ENCODE measurements at places on chromosomes 2 and 18. TPM values are rescaled to one million over a fixed set of nuclear protein-coding genes. Genes with fewer than 3 reads are reported as not detected.

The ALPP gene
- total RNA-seq: not detected

The SEPTIN10 gene
- not detected for total RNA-seq

The SERPINB5 gene
- not detected for total RNA-seq

GRCh38 chr2:142048581-142048980 lies 82.2 kb downstream of the LRP1B start:
- no peak for DNase-seq

DNA sequence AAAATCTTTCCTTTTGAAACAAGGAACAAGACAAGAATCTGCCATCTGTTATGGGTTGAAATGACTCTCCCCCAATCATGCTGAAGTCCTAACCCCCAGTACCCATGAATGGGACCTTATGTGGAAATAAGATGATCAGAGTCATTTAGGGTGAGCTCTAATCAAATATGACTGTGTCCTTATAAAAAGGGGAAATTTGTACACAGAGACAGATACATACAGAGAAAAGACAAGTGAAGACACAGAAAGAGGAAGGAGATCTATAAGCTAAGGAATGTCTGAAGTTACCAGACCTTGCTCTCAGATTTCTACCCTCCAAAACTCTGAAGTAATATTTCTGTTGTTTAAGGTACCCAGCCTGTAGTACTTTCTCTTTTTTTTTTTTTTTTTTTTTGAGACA lies 15.7 kb downstream of the TGFBRAP1 start:
- DNase-seq: no peak

The NABP1 gene
- 38.0 TPM for total RNA-seq

GRCh38 chr2:203777030-203777429 lies 70.6 kb downstream of the CD28 start:
- no peak for DNase-seq

The FSHR gene
- total RNA-seq: not detected

DNA sequence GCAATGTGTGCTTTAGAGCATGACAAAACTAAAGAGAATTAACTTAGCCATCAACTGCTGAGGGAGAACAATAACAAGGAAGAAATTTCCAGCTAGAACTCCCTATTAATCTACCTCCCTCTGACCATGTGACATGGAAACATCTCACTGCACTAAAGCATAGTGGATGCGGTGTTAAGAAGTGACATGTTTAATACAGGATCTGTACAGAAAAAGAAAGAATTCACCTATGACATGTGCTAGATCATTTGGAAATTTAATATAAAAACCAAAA lies 202.3 kb upstream of the KLHL14 start:
- DNase-seq: no peak

DNA sequence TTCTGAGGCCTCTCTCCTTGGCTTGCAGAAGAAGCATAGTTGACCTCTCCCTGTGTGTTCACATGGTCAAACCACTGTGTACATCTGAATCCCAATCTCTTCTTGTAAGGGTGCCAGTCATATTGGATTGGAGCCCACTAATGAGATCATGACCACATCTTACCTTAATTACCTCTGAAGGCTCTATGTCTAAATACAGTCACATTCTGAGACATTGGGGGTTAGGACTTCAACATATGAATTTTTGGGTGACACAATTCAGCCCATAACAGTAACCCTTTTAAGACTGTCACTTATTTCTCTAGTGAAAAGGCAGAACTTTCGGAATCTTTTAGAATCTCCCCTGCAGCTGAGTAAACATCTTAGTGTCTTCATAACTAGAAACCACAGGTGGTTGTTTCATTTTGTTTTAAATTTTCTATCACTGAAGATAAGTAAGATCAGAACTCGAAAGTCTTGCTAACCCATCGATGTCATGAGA lies 33.3 kb downstream of the BMP10 start:
- DNase-seq: no peak

- no peak for DNase-seq
Observed at GRCh38 chr2:123047186-123047585, 977.9 kb upstream of the CNTNAP5 start.

The CLK1 gene
- 348 TPM for total RNA-seq

DNA sequence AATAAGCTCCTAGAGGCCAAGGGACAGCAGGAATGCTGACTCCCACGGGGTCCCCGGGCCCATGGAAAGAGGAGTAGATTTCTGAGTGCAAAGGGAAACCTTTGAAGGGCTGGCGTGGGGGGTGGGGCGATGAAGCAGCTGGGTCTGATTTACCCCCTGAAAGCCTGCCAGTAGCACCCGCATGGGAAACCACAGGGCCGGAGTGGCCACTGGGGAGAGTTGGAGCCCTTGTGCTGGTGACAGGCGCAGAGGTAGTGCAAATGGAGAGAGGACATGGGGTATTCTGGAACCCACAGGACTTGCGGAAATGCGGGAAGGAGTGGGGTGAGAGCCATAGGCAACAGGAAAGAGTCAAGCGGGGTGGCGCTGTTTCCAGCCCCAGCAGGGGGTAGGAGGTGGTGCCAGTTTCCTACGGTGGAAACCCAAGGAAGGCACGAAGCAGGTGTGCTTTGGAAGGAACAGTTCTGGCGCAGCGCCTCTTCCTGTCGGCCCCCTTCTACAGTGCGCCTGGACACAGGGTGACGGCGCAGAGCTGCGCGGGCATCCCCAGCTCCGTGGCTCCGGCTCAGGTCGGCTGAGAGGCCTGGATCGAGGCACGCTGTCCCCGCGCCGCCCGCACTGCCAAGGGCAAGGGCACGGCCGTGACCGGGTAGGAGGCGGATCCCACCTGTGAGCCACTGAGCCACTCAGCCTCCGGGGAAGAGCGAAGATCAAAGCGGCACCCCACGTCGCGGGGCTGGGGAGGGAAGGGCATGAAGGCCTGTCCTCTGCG lies 149.0 kb upstream of the GLI2 start:
- no peak for DNase-seq

- DNase-seq: no peak
Observed at GRCh38 chr2:4588606-4589005, 885.2 kb downstream of the DCDC2C start.

- DNase-seq: no peak
Observed at GRCh38 chr2:104938231-104938941, 84.5 kb downstream of the POU3F3 start.

GRCh38 chr2:238898534-238899281 lies 50.8 kb downstream of the TWIST2 start:
- DNase-seq: no peak

GRCh38 chr18:427005-427404 lies 73.5 kb downstream of the COLEC12 start:
- DNase-seq: no peak

DNA sequence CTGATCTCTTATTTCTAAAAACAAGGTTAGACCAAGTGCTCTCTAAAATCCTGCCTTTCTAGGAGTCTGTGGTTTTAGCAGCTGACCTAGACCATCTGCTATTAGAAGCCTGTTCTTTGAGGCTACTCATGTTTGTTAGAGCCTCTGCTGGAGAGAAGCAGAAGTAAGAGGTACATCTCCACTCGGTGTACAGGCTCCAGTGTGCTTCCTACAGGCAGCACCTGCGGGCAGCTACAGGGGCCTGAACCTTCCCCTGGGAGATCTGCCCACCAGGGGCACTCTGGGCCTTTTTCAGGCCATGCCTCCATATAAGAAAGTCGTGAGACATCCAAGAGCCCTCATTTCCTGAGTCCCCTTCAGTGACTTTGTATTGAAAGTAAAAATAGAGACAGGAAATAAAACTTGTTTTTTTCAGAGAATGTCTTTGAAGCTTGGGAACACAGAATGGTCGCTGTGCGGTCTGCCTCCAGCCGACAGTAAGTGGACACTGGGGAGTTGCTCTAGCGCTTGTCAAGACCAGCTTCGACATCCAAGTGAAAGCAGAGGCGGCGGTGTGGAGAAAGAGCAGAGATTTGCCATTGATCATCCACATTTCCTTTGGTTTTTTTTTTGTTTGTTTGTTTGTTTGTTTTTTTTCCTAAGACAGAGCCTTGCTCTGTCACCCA lies 31.7 kb downstream of the ONECUT2 start:
- DNase-seq: no peak

GRCh38 chr2:179741317-179741716 lies 120.1 kb downstream of the ZNF385B start:
- DNase-seq: no peak

The TMEM163 gene
- not detected for total RNA-seq

- no peak for DNase-seq
Observed at GRCh38 chr2:70396612-70397011, 94.7 kb upstream of the FAM136A start.

The C2orf78 gene
- not detected for total RNA-seq

DNA sequence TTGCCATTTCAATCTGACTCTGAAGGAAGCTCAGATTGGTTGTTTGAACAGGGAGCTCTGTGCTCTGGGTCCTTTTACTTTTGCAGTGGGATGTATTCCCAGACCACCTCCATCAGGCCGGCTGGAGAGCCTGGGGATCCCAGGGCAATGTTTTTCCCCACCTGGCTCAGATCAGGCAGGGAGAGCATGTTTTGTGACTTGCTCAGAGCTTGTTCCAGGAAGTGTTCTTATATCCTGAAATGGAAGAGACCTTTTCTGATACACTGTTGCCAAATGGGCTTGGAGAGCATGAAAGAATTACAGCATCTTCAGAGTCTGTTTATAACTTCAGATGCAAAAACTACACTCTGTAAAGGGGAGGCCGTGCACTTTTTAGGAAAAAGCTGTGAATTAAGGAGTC lies 56.0 kb downstream of the LIPG start:
- DNase-seq: no peak

DNA sequence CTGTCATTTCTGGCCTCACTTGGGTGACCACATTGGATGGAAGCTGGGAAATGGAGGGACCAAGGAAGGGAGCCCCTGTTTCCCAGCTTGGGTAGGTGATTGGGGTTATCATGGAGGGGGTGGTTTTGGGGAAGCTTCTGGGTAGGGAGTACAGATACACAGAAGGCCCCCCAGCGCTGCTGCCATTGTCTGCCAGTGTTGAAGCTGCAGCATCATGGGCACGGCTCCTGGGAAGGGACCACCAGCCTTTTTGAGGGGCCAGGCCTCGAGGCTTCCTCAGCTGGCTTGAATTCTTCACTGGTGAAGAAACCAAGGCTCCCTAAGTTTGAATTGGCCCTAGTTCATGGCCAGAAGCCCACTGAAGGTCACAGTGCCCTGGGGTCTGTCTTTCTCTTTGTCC lies 25.2 kb downstream of the SH3RF3 start:
- DNase-seq: no peak

The IL1RN gene
- total RNA-seq: not detected

GRCh38 chr2:175640655-175641054 lies 361.4 kb downstream of the LNPK start:
- DNase-seq: no peak

- DNase-seq: no peak
Observed at GRCh38 chr18:78935406-78935805, 44.2 kb upstream of the SALL3 start.

The PAX8 gene
- total RNA-seq: 0.82 TPM

- DNase-seq: no peak
Observed at GRCh38 chr2:157523270-157524247, 79.7 kb upstream of the CYTIP start.

DNA sequence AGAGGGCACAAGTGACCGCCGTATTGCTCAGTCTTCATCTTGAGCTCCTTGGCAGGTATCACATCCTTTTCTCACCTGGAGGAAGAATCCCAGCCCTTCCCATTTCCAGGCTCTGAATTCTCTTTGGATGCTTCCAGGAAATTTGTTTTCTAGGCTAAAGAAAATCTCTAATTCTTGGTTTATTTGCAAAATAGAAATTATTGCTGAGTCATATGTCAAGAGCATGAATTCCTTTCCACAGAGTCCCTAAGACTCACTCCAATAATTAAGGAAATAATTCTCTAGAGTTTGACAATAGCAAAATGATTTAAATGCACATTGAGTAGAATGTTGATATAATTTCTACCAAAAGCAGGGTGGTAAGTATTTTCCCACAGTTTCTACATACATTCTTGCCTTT lies 16.3 kb upstream of the CCDC68 start:
- DNase-seq: no peak

Data from naive thymus-derived CD8-positive, alpha-beta T cell (primary cell).